ENCODE measurements at places on chromosomes 7 and 10. TPM values are rescaled to one million over a fixed set of nuclear protein-coding genes. Genes with fewer than 3 reads are reported as not detected.

The ZNF22 gene
- total RNA-seq, result 44.3 TPM

The ELFN1 gene
- total RNA-seq, result 4.4 TPM

The SPAG6 gene
- 4.6 TPM for total RNA-seq

The CYP2E1 gene
- 0.98 TPM for total RNA-seq

The ARF5 gene
- 113 TPM for total RNA-seq

- H3K27ac ChIP-seq, result no peak overlapping the region
- H3K4me3 ChIP-seq, result no peak overlapping the region
- DNase-seq, result no peak
- no peaks in the 10 kb centered on the region for H3K27me3 ChIP-seq
- H3K36me3 ChIP-seq, result peaks cover 7% of the 10 kb centered on the region
- peaks cover 27% of the 10 kb centered on the region for H3K4me1 ChIP-seq
Observed at GRCh38 chr7:159034394-159034793, 110.3 kb downstream of the VIPR2 start.

DNA sequence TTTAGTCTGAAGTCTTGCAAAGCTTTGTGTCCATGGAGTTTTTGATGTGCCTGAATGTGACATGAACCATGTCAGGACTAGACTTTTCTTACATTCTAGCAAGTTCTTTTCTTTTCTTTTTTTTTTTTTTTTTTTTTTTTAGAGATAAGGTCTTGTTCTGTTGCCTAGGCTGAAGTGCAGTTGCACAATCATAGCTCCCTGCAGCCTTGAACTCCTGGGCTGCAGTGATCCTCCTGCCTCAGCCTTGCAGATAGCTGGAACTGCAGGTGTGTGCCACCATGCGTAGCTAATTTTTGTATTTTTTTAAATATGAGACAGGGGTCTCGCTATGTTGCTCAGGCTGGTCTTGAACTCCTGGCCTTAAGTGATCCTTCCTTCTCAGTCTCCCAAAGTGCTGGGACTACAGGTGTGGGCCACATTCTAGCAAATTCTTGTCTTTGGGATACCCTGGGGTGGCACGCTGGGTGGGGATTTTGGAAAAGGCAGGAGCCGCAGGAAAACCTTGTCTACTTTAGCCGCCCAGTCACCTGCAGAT is 152.8 kb downstream of the SVIL start:
- H3K27ac ChIP-seq, result no peak overlapping the region
- no peak for DNase-seq
- peaks cover 66% of the 10 kb centered on the region for H3K36me3 ChIP-seq
- peaks cover 6% of the 10 kb centered on the region for H3K4me1 ChIP-seq

DNA sequence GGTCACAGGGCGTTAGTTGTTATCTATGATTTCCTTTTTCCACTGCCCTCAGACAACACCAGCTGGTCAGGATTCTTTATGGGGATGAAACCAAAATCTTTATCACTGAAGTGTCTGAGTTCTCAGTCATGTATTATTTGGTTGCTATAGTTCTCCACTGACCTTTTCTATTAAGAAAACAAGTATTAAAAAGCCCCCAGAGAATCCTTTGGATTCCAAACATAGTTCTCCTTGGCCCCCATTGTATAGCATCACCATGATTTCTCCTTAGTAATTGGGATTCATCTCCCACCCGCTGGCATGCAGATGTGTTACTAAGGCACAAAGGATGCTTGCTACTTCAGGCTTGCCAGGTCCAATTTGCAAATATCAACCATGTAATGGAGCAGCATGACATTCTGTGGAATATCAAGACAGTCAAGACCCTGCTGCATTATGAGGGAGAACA is 94.3 kb downstream of the IQUB start:
- no peak overlapping the region for H3K4me3 ChIP-seq
- H3K4me1 ChIP-seq, result no peaks in the 10 kb centered on the region
- peak; percentile 5 for DNase-seq

DNA sequence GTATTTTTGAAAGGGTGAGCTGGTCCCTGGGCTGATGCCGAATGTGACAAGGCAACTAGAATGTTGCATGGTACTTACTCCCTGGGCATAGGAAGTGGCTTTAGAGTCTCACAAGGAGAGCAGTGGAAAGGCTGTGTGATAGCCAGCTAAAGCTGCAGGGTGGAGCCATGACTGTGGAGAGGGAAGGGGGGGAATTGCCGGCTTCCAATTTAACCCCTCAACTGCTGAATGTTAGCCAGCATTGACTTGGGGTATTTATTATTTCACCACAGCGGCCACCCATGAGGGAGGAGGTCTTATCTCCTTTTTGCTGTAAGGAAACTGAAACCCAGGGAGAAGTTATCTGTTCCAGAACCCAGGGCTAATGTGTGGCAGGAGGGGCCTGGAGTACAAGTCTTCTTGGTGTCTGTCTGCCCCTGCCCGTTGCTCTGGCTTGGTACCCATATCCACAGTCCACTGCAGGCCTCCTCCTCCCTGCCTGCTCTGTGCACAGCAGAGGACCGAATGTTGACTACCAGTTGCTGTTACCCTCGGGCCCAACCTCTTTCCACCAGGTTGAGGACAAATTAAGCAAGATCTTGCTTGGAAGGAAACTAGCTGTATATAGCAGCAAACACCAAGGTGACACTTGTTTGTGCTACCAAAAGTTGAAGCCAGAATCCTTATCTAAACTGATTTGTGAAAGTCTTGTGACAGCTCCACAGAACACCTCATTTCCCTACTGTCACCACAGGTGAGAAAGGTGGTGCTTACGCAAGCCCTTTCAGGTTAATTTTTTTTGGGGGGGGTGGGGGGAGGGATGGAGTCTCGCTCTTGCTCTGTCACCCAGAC is 37.6 kb downstream of the WBP1L start:
- no peak overlapping the region for H3K4me3 ChIP-seq
- H3K27ac ChIP-seq, result peak overlapping the region; percentile 91
- H3K36me3 ChIP-seq, result peaks cover 13% of the 10 kb centered on the region
- H3K27me3 ChIP-seq, result no peaks in the 10 kb centered on the region

DNA sequence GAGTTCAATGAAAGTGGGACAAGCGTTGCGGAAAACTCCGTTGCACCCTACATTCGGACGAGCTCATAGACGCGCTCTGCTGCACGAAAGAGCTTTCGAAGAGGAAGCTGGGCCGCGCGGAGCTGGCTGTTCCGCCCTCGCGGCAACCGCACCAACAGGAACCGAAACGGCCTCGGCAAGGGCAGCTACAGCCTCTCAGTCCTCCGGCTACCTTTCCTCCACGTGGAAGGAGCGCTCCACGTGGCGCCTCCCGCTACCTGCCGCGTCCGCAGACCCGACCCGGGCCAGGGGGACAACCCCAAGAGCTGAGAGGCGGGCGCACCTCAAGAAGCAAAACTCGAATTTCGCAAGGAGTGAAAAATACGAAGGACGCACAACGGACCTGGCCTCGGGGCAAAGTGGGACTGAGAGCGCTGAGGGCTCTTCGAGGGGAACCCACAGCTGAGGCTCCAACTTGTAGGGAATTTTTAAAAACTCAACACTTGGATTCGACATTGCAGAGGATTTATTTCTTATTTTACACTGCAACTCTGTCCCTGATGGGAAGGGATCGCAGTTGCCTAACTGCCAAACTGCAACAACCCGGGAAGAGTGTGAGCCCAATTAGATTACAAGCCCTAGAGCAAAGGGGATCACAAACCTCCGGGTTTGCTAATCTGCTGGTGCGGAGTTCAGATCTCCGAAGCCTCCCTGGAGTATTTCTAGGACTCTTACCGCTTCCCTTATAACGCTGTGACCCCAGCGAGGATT is 1.4 kb downstream of the HPSE2 start:
- H3K27me3 ChIP-seq, result peaks cover 62% of the 10 kb centered on the region
- peak overlapping the region; percentile 47 for H3K4me3 ChIP-seq
- H3K36me3 ChIP-seq, result no peaks in the 10 kb centered on the region
- DNase-seq, result peak; percentile 77

- no peak overlapping the region for H3K4me3 ChIP-seq
- H3K27ac ChIP-seq, result no peak overlapping the region
- no peak for DNase-seq
Observed at GRCh38 chr7:106068986-106069385, 43.1 kb downstream of the SYPL1 start.

GRCh38 chr7:39099146-39099545 is 121.4 kb downstream of the POU6F2 start:
- H3K36me3 ChIP-seq, result no peaks in the 10 kb centered on the region
- DNase-seq, result no peak
- H3K4me3 ChIP-seq, result no peak overlapping the region
- H3K27me3 ChIP-seq, result no peaks in the 10 kb centered on the region

- H3K4me1 ChIP-seq, result peaks cover 3% of the 10 kb centered on the region
- no peaks in the 10 kb centered on the region for H3K27me3 ChIP-seq
- no peak overlapping the region for H3K4me3 ChIP-seq
- no peaks in the 10 kb centered on the region for H3K36me3 ChIP-seq
- no peak overlapping the region for H3K27ac ChIP-seq
- DNase-seq, result peak; percentile 35
Observed at GRCh38 chr10:112912410-112912928, 37.6 kb upstream of the TCF7L2 start.

- no peak overlapping the region for H3K27ac ChIP-seq
- no peaks in the 10 kb centered on the region for H3K27me3 ChIP-seq
- no peaks in the 10 kb centered on the region for H3K36me3 ChIP-seq
- H3K4me3 ChIP-seq, result no peak overlapping the region
- no peak for DNase-seq
Observed at GRCh38 chr10:12660812-12661211, 311.5 kb downstream of the CAMK1D start.

DNA sequence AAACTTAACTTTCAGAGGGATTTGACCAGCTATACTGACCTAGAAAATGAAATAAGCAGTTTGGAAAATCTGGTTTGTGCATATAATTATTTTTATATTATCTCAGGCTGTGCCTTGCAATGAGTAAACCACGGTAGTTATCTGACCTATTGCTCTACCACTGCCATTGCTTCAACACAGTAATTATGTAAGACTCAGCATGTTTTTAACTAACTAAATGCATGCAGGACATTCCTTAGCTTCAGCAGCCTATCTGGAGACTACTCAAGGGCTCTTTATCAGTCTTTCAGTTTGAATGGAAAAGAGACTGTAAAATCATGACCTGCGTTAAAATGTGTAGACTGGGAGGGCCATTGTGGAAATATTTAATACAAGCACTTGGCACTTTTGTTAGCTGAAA is 22.5 kb downstream of the CHN2 start:
- no peaks in the 10 kb centered on the region for H3K36me3 ChIP-seq
- no peak for DNase-seq
- no peaks in the 10 kb centered on the region for H3K27me3 ChIP-seq
- H3K4me1 ChIP-seq, result peaks cover 2% of the 10 kb centered on the region
- H3K27ac ChIP-seq, result no peak overlapping the region
- H3K4me3 ChIP-seq, result no peak overlapping the region

GRCh38 chr7:30112103-30112713 is 22.6 kb upstream of the MTURN start:
- DNase-seq, result no peak
- no peak overlapping the region for H3K4me3 ChIP-seq
- H3K36me3 ChIP-seq, result no peaks in the 10 kb centered on the region
- H3K27ac ChIP-seq, result no peak overlapping the region
- peaks cover 5% of the 10 kb centered on the region for H3K4me1 ChIP-seq

DNA sequence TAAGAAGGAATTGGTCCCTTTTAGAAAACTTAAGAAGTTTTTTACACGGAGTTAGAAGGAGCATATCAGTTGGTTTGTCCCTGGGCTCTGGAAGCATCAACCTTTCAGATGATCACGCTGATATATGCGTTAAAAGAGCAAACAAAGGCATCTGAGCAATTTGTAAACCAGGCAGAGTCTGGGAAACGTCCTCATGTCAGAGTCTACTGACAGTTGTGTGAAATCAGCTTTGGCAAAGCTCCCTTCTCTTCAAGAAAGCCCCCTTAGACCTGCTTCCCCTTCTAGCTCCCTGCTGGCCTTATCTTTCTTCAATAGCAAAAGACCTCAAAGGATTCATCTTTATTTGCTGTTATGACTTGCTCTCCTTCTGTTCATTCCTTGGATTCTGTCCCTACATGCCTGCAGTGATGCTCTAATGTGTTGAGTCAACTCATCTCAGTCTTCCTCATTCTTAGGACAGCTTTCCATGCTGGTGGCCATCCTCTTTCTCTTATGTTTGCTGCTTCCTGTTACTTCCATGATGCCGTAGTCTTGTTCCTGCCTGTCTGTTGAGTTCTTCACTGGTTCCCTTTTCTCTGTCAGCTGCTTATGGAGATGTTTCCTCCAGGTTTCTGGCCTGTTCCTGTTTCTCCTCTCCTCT is 106.5 kb upstream of the BMPER start:
- DNase-seq, result no peak
- no peak overlapping the region for H3K4me3 ChIP-seq
- H3K27ac ChIP-seq, result no peak overlapping the region
- no peaks in the 10 kb centered on the region for H3K36me3 ChIP-seq

DNA sequence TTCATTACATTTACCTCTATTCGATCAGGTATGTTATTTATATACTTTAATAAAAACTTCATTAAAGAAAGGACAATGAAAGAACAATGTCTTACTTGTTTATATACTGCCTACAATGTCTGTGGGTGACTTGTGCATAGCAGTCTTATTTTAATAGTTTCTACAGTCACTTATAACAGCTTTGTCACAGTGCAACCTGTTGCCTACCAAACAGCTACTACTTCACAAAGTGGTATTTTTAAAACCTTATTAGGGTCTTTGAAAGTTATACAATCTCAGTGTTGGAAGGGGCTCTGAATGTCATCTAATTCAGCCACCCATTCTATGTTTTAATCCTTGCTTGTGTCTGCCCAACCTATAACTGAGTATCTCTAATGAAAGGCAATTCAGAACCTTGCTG is 19.0 kb downstream of the MTPN start:
- no peaks in the 10 kb centered on the region for H3K4me1 ChIP-seq
- H3K36me3 ChIP-seq, result no peaks in the 10 kb centered on the region
- no peak overlapping the region for H3K4me3 ChIP-seq
- no peak for DNase-seq
- H3K27me3 ChIP-seq, result no peaks in the 10 kb centered on the region
- H3K27ac ChIP-seq, result no peak overlapping the region

GRCh38 chr10:48361176-48361575 is 54.7 kb downstream of the MAPK8 start:
- H3K27me3 ChIP-seq, result no peaks in the 10 kb centered on the region
- no peak overlapping the region for H3K27ac ChIP-seq
- DNase-seq, result no peak
- no peaks in the 10 kb centered on the region for H3K36me3 ChIP-seq

DNA sequence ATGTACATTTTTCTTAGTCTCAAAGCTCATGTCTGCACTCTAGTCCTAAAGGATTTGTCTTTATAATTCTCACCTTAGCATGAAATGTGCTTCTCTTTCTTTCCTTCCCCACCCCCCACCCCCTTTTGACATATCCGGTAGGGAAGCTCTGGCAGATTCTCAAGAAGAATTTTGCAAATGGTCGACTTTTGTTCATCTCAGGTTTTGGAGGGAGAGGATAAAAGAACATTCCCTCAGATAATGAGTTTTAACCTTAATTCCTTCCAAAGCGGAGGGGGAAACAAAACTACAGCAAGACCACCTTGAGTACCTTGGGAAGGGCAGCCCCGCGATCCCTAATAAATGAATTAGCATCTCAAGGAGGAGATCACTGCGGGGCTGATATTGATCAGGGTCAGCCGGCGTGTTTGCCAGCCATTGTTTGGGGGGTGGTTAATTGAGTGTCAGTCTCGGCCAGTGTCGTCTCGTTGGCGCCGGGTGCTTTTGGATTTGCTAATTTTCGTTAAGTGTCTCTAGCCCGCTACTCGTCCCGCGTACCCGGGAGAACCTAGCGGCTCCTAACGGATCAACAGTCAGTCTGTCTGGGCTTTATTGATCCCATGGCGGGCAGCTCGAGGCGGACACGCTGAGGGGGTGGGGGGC is 874 bp upstream of the BAMBI start:
- H3K27ac ChIP-seq, result no peak overlapping the region
- H3K27me3 ChIP-seq, result peaks cover 65% of the 10 kb centered on the region
- DNase-seq, result peak; percentile 41
- no peaks in the 10 kb centered on the region for H3K36me3 ChIP-seq
- H3K4me1 ChIP-seq, result peaks cover 13% of the 10 kb centered on the region

- no peak overlapping the region for H3K4me3 ChIP-seq
- H3K27ac ChIP-seq, result no peak overlapping the region
- H3K4me1 ChIP-seq, result no peaks in the 10 kb centered on the region
- H3K27me3 ChIP-seq, result no peaks in the 10 kb centered on the region
- no peaks in the 10 kb centered on the region for H3K36me3 ChIP-seq
Observed at GRCh38 chr10:52525761-52526160, 211.7 kb downstream of the DKK1 start.
